ENCODE measurements at places on chromosomes 4 and X.

DNA sequence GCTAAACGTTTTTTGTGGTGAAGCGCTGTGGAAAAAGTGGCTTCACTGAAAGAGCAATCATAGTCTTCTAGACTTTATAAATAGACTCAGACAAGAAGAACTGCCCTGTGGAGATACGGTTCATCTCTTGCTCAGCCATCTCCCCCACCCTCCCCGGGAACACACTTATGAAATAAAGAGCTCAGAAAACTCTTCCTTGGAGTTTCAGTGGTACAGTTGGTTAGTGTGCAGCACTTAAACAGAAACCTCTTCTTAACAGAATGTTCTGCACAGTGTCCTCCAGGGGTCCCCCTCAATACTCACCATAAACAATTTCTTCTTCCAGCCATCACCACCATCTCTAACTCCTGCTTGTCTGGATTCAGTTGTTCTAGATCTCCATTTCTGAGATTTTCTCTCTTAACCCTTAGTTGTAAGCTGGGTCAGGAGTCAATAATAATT lies 313.0 kb downstream of the ARHGAP10 start:
- DNase-seq, result no peak

DNA sequence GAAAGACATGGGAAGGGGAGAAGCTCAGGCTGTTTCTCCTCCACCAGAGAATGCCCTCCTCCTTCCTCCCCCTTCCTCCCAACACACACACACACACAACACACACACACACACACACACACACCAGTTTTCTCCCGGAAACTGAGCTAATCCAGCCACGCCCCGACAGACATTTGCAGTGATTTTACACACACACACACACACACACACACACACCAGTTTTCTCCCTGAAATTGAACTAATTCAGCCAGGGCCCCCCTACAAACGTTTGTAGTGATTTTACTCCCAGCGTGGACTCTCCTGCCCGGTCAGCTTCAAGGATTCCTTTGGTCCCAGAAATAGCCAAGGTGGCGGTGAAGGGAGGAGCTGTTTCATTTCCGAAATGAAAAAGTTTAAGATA lies 32.9 kb upstream of the STX18 start:
- DNase-seq, result peak; percentile 17

DNA sequence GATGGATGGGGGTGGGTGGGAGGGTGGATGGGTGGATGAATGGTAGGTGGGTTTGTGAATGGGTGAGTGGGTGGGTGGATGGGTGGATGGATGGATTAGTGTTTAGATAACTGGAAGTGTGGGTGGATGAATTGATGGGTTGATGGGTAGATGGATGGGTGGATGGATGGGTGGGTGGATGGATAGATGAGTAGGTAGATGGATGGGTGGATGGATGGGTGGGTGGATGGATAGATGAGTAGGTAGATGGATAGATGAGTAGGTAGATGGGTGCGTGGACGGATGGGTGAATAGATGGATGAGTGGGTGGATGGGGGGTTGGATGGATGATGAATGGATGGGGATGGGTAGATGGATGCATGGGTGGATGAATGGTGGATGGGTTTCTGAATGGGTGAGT lies 20.3 kb upstream of the ASMTL start:
- no peak for DNase-seq

GRCh38 chr4:75634281-75634680 lies 4.0 kb upstream of the CDKL2 start:
- no peak for DNase-seq

DNA sequence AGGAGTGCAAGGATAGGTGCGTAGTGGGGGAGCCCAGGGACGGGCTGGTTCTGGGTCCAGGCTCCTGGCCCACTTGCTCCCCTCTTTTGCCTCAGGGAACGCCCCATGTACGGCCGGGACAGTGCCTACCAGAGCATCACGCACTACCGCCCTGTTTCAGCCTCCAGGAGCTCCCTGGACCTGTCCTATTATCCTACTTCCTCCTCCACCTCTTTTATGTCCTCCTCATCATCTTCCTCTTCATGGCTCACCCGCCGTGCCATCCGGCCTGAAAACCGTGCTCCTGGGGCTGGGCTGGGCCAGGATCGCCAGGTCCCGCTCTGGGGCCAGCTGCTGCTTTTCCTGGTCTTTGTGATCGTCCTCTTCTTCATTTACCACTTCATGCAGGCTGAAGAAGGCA lies 1.7 kb downstream of the EMD start:
- DNase-seq, result no peak

DNA sequence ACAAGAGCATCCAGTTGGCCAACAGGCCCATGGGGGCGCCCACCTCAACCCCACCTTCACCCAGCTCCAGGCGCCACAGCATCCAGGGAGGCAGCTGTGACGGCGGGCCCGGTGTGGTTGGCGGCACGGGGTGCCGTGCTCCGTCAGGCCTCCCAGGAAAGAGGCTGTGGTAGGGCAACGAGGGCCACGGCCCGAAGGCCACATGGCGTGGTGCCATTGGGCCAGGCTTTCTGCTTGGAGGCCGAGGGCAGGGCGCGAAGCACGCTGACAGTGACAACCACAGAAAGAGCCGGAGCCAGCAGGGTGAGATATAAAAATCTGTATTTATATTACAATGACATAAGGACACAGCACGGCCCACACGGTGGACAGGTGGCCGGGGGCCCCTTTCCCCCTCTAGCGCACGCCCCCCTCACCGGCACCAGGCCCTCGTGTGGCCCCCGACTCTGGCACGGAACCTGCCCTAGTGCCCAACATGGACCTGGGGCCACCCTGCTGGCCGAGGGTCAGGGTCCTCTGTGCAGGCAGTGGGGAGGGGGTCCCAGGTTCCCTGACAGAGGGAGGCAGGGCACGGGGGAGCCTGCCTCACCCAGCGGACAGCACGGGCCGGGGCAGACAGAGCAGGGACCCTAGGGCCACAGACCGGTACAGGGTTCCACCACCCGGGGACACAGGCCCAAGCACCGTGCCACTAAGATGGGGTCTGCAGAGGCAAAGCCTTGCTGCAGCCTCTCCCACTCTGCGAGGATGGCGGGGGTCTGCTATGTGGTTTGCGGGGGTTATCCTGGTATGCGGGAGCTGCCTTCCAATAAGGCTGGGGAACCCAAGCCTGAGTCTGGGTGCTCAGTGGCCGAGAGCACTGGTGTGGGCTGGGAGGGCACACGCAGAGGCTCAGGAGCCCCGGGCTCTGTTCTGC lies 5.5 kb upstream of the HAUS3 start:
- no peak for DNase-seq

GRCh38 chr4:184167576-184167975 lies 50.1 kb downstream of the ENPP6 start:
- DNase-seq, result no peak

DNA sequence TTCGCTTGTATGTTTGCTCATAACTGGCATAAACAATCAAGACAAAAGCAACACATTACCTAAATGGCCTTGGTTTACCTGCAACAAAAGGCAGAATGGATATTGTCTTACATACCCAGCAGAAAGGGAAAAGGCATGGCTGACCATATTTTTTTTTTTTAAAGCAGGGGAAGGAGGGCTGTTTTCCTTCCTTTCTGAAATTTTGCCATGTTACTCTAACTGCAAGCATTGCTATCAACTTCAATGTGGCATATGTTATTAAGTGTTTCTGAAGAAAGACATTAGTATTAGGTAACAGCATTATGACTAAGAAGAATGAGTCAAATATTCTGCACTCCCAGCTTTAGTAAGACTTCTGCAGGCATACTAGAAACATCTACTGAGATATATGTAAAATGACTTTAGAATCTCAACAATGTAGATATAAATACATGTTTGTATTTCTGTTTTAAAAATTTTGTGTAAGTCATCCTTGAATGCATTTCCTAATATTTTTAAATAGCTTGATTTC lies 512.6 kb upstream of the FAM241A start:
- no peak for DNase-seq

GRCh38 chr4:150242820-150243458 lies 164.7 kb downstream of the DCLK2 start:
- DNase-seq, result no peak

GRCh38 chrX:46713672-46714490 lies 45.0 kb downstream of the SLC9A7 start:
- DNase-seq, result no peak

DNA sequence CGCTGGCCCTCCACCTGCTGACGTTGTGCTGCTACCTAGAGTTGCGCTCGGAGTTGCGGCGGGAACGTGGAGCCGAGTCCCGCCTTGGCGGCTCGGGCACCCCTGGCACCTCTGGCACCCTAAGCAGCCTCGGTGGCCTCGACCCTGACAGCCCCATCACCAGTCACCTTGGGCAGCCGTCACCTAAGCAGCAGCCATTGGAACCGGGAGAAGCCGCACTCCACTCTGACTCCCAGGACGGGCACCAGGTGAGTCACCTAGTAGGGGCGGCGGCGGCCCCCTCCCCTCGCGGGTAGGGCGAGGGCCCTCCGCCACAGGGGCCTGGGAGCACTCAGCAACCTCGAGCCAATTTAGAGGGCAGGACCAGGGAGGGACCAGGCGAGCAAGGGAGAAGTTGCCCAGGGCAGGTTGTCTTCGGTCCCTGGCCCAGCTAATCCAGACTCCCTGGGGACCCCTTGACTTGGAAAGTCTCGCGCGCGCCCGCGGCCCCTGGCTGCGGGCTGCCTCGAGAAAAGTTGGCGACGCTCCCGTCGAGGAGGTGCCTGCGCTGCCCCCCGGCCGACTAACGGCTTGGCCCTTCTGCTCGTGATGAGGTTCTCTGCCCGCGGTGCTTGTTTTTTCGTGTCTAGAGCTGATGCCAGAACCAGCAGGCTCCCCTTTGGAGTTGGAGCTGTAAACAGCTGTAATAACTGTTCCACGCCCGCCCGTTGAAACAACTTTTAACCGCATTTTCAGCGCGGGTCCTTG lies 717 bp downstream of the EDA start:
- DNase-seq, result no peak

All from hypothalamus (tissue), 51 donors.